Activated CD8-positive, alpha-beta T cell treated with anti-CD3 and anti-CD28 coated beads, Interleukin-2, amount 10 ng/mL, durations not matched to agents 7 days and 5 days (primary cell): ENCODE measurements at places on chromosomes 11 and 22. TPM values are rescaled to one million over a fixed set of nuclear protein-coding genes. Genes with fewer than 3 reads are reported as not detected.

Gene BEST1
- not detected for total RNA-seq

Gene ADM2
- total RNA-seq, result 4.1 TPM

Gene TEX12
- not detected for total RNA-seq

Gene FAM168A
- total RNA-seq, result 27.8 TPM

Gene OR52H1
- not detected for total RNA-seq

Gene A4GALT
- total RNA-seq, result 0.16 TPM

Gene IL17REL
- not detected for total RNA-seq

Gene MFRP
- not detected for total RNA-seq

Gene RIMBP3C
- 0.34 TPM for total RNA-seq

Gene MMP1
- total RNA-seq, result not detected

Gene MCHR1
- total RNA-seq, result not detected

Gene CHRM1
- not detected for total RNA-seq

Gene MRGPRX4
- not detected for total RNA-seq

Gene TRIM48
- not detected for total RNA-seq

Gene FZD4
- not detected for total RNA-seq

Gene SEPTIN5
- 0.53 TPM for total RNA-seq

Gene KCNE3
- not detected for total RNA-seq

Gene HBG2
- total RNA-seq, result not detected

Gene EWSR1
- 323 TPM for total RNA-seq

Gene FGF4
- total RNA-seq, result not detected

Gene GPHA2
- total RNA-seq, result not detected

Gene PCSK7
- 160 TPM for total RNA-seq

Gene BACE1
- total RNA-seq, result 1.0 TPM

Gene BLID
- not detected for total RNA-seq

Gene SLC25A45
- 24.5 TPM for total RNA-seq

Gene RAB38
- 0.70 TPM for total RNA-seq

Gene PHOX2A
- total RNA-seq, result not detected

Gene PATE2
- not detected for total RNA-seq

Gene SCGB2A2
- total RNA-seq, result not detected

Gene CARNS1
- 4.8 TPM for total RNA-seq

Gene GNAZ
- total RNA-seq, result 0.21 TPM

Gene TREH
- total RNA-seq, result not detected

Gene GUCY1A2
- total RNA-seq, result not detected

Gene C11orf65
- total RNA-seq, result 0.83 TPM

Gene OR5M3
- not detected for total RNA-seq

Gene OR52A1
- not detected for total RNA-seq
